ENCODE measurements at places on chromosomes 4 and X.

DNA sequence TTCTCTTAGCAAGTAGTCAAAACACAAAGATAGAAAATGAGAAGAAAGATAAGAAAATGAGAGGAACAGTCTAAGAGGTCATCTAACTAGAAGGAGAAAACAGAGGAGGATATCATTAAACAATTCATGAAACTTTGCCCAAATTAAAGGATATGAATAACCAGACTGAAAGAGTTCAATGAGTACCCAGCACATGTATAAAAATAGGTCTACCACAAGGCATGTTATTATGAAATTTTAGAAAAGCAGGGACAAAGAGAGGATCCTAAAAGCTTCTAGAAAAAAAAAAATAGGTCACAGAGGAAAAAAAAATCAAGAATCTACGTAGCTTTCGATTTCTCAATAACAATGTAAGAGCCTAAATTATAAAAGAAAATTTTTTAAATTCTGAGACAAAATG is 118.5 kb downstream of the WDFY3 start:
- no peak for DNase-seq

DNA sequence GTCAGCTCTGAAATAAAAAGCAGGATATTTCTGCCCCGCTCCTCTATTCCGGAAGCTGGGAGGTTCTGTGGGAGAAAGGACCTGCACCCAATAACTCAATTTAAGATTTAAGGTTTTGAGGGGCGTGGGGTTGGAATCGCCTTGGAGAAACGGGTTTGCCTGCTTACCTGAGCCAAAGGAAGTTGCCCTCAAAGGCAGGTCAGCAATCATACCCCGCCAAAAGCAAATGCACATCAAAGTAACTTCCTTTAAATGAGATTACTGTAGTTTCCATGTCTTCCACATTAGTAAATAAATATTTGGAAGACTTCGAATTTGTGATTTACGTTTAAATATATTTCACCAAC is 978 bp upstream of the HS3ST1 start:
- DNase-seq, result no peak

- DNase-seq, result no peak
Measured at GRCh38 chrX:145729635-145730034, 88.0 kb upstream of the SLITRK2 start.

DNA sequence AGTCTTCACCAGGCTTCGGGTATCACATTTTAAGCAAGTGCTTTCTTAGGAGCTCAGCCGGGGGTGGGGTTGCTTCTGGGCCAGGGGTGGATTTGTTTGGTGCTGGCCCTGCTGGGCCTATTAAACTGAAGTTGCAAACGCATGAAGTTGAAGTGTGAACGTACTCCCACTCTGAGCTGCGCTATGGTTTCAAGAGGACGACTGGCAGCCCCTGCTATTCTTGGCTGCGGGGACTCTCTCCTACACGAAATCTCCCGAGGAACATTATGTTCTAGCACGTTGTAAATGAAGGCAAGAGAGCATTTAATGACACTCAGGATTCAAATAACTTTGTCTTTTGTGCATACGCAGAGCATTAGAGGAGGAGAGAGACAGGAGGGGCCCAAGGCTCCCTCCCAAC is 401.3 kb upstream of the BOD1L1 start:
- DNase-seq, result no peak

GRCh38 chr4:137417676-137418075 is 114.6 kb downstream of the PCDH18 start:
- no peak for DNase-seq

Data from vagina (tissue), 2 donors.